ENCODE measurements at places on chromosomes 3 and 15. TPM values are rescaled to one million over a fixed set of nuclear protein-coding genes. Genes with fewer than 3 reads are reported as not detected.
A peak's percentile ranks its signal among the peaks of the same experiment; 100 is the strongest.

Gene CCR3
- not detected for total RNA-seq

GRCh38 chr15:67080118-67080899 is 14.9 kb downstream of the SMAD3 start:
- no peaks in the 10 kb centered on the region for H3K27me3 ChIP-seq
- H3K4me1 ChIP-seq: peaks cover 73% of the 10 kb centered on the region
- peak; percentile 94 for DNase-seq
- no peak overlapping the region for H3K4me3 ChIP-seq

Gene AZI2
- 91.9 TPM for total RNA-seq

Gene RBP2
- total RNA-seq: not detected

GRCh38 chr3:104947943-104948342 is 418.8 kb upstream of the ALCAM start:
- no peak for DNase-seq
- no peak overlapping the region for H3K4me3 ChIP-seq
- H3K36me3 ChIP-seq: no peaks in the 10 kb centered on the region
- no peaks in the 10 kb centered on the region for H3K27me3 ChIP-seq
- H3K4me1 ChIP-seq: no peaks in the 10 kb centered on the region
- no peak overlapping the region for H3K27ac ChIP-seq

DNA sequence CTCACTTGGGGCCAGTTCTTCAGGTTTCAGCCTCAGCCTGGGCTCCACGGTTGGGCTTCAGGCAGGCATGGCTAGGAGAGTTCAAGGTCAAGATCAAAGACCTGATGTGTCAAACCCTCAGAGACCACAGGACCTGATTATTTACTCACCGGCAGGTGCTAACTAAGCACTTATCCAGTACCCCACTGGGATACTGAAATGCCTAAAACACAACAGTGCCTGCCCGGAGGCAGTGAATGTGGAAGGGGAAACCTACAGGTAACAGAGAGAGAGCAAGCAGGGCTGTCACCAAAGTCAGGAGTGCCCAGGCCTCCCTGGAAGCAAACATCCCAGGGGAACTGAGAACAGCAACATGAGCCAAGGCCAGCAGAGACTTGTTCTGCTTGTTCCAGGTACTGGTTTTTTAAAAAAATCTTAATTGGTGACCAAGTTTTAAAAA is 6.7 kb downstream of the IDH2 start:
- peaks cover 28% of the 10 kb centered on the region for H3K4me1 ChIP-seq
- no peak for DNase-seq
- no peaks in the 10 kb centered on the region for H3K27me3 ChIP-seq
- no peak overlapping the region for H3K27ac ChIP-seq

DNA sequence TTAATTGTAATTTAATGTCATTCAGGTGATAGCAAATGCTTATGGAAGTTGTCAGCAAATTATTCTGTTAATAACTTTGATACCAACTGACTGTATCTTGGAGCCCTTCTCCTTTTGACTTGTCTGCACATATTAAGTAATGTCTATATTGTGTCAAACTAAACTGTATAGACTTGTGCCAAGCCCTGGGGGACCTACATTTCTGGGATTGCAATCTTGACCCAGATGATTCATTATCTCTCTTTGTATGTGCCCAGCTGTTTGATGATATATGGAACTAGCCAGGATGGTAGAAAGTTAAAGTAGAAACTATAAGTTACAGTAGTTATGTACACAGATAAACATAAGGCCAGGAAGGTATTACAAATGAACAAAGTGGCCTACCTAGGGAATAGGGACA is 402.8 kb upstream of the RARB start:
- H3K36me3 ChIP-seq: no peaks in the 10 kb centered on the region
- no peaks in the 10 kb centered on the region for H3K27me3 ChIP-seq
- no peaks in the 10 kb centered on the region for H3K4me1 ChIP-seq
- no peak overlapping the region for H3K4me3 ChIP-seq
